ENCODE measurements at places on chromosomes 13 and 19.

GRCh38 chr19:1591421-1592023 lies 1.1 kb downstream of the MBD3 start:
- no peak for DNase-seq

- DNase-seq = no peak
Observed at GRCh38 chr19:51789061-51789795, 5.7 kb upstream of the FPR3 start.

DNA sequence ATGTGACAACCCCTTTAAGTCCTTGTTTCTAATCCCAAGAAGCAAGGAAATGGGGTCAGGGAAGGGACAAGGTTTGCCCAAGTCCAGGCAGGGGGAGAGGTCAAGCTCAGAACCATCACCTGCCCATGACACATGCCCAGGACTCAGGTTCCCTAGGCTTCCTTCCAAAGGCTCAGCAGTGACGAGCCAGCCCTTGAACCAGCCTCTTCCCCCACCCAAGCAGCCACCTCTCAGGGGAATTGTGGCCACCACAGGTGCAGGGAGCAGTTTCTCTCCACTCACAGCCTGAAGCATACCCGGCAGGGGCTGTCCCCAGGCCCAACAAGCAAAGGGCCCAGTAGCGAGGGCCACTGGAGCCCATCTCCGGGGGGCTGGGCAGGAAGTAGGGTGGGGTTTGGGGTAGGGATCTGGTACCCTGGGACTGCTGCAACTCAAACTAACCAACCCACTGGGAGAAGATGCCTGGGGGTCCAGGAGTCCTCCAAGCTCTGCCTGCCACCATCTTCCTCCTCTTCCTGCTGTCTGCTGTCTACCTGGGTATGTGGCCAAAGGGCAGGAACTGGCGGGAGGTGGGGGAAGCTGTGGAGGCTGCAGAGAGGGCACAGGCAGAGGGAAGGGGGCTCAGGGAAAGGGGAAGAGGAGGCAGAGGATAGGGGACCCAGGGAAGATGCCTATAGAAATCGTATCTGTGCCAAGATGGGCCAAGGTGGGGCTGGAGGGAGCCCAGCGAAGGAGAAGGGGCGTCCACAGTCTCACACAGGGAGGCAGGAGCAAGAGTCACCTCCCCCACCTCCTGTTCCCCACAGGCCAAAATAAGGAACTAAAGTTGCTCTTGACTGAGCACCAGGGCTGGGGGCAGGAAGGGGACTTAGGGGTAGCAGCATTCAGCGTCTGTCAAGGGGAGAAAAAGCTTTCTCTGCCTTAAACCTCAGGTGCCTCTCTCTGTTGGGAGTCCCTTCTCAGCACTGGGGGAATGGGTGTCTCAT lies at the start of gene CD79A:
CD79A (plus strand) TSS at position 433 of the 986 bp plus-strand sequence; CDS start at position 459, 26 bp downstream.
- no peak for DNase-seq

DNA sequence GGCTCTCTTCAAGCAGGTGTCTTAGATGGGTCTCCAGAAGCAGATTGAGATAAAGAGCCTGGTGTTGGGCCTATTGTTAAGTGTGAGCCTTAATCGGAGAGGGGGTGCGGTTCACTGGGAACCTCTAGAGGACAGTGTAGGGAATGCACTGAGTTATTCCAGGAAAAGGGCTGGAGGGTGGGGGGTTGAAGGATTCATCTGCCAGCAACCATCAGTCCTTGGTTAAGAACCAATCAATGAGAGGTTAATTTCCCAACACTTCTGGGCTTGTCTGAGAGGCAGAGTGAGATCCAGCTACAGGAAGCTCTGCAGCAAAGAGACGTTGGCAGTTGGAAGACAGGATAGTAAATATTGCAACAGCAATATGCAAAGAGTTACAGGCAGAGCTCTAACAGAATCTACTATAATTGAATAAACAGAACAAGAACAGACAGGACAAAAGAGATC lies 28.7 kb downstream of the CYP4F2 start:
- DNase-seq = peak; percentile 79

DNA sequence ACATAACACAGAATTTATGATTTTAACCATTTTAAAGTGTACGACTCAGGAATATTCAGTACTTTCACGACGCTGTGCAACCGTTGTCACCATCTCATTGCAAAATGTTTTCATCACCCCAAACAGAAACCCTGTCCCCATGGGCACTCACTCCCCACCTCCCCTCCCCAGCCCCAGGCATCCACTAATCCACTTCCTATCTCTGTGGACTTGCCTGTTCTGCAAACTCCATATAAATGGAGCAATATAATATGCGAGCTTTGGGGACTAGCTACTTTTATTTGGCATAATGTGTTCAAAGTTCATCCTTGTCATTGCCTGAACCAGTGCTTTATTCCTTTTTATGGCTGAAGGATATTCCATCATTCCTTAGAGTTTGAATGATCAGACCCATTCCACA lies 7.3 kb upstream of the INSR start:
- no peak for DNase-seq

DNA sequence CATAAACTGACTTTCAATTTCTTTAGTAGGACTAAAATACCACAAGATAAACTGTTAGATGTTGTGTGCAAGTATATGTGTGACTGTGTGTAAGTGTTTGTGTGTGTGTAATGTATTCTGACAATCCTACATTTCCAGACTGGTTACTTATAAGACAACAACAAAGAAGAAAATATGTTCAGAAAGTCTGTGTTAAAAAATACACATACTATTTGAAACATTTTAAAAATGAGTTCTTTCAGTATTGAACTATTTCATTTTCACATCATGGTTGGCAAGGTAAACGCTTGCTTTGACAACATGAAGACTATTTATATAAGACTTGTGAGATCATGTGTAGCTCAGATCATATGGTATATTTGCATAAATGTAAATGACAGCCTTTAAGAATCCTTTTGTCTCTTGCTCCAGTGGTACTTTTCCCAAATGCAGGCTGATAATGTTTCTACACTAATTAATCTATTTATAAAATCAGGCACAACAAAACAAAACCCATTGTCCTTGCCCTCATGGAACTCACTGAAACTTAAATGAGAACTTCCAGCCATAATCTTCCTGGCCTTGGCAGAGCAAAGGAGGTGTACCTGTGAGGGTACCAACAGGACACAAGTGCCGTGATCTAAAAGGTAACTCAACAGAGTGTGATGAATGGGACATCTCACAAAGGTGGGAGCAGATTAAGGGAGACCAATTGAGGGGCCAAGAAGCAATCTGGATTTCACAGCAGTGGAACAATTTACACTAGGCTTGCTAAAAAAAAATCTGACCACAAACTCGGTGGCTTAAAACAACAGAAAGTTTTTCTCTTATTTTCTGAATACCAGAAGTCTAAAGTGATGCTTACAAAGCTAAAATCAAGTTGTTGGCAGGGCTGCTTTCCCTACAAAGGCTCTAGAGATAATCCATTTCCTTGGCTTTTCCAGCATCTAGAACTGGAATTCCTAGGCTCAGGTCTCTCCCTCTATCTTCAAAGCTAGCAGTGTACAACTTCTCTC lies 349.0 kb downstream of the TBC1D4 start:
- no peak for DNase-seq

DNA sequence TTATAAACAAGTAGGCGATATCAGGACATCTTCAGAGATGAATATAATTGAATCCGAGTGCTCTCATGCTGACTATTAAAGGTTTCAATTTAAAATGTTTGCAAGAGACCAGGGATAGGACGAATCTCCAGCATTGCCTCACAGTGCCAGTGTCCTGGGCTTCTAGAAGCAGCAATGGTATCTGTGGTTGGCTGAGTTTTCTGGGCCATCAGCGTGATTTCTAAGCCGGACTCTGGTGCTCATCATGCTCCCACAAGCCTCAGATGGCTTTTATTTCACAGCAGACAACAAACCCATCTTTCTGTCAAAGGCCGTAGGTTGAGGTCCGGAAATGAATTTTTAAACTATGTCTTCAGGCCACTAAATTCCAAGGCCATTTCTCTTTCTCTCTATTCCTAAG lies 187.7 kb downstream of the FOXO1 start:
- DNase-seq = no peak

DNA sequence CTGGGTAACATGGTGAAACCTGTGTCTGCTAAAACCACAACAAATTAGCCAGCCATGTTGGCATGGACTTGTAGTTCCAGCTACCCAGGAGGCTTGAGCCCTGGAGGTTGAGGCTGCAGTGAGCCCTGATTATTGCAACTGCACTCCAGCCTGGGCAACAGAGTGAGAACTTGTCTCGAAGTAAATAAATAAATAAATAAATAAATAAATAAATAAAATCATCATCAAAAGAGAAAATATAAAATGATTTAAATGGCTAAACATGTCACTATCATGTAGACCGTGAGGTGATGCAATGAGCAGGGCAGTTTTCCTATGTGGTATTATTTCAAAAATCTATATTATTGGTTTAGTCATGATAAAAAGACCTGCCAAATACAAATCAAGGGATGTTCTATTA lies 2074.3 kb downstream of the PCDH9 start:
- DNase-seq = no peak

- DNase-seq = no peak
Observed at GRCh38 chr19:51347209-51347928, 5.4 kb upstream of the VSIG10L start.

DNA sequence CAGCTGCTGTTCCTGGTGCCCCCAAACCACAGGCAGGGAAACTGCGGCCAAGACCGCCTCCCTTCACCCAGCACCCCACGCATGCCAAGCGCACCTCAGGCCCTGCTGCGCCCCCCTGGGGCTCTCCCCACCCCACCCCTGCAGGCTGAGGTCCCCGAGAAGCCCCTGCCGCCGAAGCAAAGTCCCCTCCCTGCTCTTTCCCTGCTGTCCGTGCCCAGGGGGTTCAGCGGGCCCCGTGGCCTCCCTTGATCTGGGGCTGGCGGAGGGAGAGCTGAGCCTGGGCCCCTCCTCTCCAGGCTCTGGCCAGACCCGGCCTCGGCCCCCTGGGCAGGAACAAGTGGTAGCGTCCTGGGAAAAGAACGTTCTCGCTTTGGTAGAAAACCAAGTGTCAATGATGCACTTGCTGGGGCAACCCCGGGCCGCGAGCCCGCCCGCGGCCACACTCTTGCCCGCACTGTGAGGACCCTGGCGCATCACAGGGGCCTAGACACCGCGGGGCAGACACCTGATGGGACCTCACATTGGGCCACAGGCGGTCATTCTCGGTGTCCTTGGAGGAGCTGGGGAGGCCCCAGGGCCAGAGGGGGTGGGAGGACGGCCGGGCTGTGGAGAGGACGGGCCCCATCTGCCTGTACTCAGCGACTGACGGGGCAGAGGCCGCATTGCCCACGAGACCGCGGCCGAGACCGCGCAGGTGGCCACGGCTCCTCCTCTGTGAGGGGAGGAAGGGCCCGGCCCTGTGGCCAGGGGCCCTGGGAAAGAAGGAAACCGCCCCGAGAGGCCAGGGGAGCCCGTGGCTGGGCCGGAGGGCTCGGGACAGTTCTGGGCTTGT lies 29.0 kb downstream of the GPX4 start:
- no peak for DNase-seq

GRCh38 chr19:13102666-13103580 lies at the start of gene LYL1:
LYL1 (minus strand) TSS chr19:13102858; CDS start chr19:13101171, 1,687 bp downstream.
- DNase-seq = no peak

DNA sequence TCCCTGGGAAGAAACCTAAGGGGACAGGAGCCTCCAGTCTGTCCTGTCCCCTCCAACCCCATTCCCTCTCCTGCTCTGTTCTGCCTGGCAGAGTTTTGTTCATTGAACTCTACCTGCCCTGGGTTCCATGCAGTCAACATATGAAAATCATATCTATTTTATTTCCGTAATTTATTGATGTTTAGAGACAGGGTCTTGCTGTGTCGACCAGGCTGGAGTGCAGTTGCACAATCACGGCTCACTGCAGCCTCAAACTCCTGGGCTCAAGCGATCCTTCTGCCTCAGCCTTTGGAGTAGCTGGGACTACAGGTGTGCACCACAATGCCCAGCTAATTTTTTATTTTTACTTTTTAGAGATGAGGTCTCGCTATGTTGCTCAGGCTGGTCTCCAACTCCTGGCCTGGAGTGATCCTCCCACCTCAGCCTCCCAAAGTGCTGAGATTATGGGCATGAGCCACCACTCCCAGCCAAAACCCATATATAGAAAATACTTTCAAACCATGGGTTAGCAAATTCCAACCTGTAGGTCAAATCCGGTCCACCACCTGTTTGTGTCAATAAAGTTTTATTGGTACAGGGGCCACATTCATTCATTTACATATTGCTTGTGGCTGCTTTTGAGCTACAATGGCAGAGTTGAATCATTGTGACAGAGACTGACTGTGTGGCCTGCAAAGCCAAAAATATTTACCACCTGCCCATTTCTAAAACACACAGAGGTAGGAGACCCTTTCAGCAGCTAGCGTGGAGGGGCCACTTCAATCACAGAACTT lies 39.3 kb downstream of the FBN3 start:
- no peak for DNase-seq

DNA sequence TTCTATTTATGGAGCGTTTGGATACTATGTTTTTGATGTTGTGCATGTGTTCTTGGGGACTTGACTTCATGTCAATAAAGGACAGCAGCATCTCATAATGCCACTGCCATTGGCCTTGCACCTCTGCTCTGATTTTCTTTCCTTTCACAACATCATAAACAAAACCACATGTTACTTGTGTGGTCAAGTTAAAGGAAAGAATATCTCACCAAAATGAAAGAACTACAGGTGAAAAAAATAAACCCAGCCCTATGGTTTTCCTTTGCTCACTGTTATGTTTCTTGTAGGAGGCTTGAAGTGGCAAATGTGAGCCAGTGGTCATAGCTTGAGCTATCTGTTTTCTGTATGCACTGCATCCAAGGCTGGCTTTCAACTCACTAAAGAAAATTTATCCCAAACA lies 240.4 kb downstream of the KCNRG start:
- DNase-seq = no peak

GRCh38 chr13:99690426-99691174 lies 189.3 kb downstream of the TM9SF2 start:
- DNase-seq = no peak

DNA sequence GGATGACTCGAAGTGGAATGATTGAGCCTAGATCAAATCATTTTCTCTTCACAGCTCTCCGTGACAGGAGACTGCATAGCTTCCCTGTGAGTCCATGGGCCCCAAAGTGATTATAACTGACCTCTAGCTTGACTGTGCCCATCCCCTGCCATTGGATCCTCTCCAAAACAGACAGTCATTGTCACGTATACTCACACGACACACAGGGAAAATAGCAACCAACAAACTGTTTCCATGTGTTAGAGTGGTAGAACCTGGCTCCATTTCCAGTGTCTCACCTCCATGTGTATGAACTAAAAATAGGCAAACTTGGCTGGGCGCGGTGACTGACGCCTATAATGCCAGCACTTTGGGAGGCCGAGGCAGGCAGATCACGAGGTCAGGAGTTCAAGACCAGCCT lies 48.8 kb upstream of the NPAS1 start:
- no peak for DNase-seq

- DNase-seq = no peak
Observed at GRCh38 chr13:65034266-65034665, 2195.9 kb downstream of the PCDH9 start.

- no peak for DNase-seq
Observed at GRCh38 chr19:1470305-1471009, 8.6 kb downstream of the C19orf25 start.

GRCh38 chr13:49097374-49097773 lies 121.7 kb downstream of the FNDC3A start:
- no peak for DNase-seq

GRCh38 chr19:46660008-46660517 lies 919 bp downstream of the DACT3 start:
- DNase-seq = no peak

- no peak for DNase-seq
Observed at GRCh38 chr19:29591670-29592069, 14.4 kb upstream of the POP4 start.

GRCh38 chr13:110820322-110820721 lies 94.5 kb downstream of the ANKRD10 start:
- no peak for DNase-seq

- no peak for DNase-seq
Observed at GRCh38 chr19:38490861-38491260, 57.4 kb downstream of the RYR1 start.
